ENCODE measurements at places on chromosomes 13 and 19.

GRCh38 chr13:33869005-33869404 lies 51.1 kb downstream of the RFC3 start:
- no peak for DNase-seq

- no peak for DNase-seq
These were observed 232.9 kb downstream of the LHFPL6 start for GRCh38 chr13:39370048-39370447.

DNA sequence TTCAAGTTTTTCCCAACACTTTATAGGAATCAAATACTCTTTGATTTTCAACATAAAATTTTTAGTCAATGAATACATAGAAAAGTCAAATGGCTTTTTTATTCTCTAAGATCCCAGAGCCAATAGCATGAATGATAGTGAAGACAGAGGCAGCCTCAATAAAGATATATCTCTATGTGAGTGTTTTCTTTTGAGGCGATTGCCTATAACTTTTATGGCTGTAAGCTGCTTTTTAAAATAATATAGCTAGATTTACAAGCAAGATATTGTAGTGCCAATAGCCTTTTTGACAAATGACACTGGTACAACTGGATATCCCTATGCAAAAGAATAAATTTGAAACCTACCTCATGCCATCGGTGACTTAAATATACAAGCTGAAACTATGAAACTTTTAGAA lies 1705.2 kb upstream of the PCDH20 start:
- no peak for DNase-seq

DNA sequence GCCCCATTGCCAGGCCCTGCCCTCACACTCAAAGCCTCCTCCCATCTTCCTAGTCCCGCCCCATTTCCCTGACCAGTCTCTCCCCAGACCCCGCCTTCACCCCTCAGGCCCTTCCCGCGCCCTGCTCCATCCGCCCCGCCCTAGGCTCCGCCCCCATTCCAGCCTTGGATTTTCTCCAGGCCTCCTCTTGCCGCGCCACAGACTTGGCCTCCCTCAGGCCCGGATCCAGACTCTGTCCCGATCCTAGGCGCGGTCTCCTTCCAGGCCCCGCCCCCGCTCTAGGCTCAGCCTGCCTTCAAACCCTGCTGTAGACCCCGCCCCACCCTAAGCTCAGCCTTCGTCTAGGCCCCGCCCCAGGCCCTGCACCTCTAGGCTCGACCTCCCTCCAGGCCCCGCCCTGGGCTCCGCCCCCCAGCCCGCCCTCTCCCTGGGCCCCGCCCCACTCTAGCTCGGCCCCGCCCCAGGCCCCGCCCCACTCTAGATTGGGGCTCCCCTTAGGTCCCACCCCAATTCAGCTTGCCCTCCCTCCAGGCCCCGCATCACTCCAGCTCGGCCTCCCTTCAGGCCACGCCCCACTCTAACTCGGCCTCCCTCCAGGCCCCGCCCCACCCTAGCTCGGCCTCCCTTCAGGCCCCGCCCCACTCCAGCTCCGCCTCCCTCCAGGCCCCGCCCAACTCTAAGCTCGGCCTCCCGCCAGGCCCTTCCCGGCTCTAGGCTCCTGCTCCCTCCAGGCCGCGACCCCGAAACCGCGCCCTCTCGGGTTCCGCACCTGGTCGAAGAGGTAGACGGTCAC lies 18.5 kb downstream of the LMTK3 start:
- DNase-seq: peak; percentile 76

- DNase-seq: no peak
These were observed 35.1 kb upstream of the FBXL3 start for GRCh38 chr13:77062097-77062496.

GRCh38 chr13:38566023-38566422 lies 120.9 kb upstream of the FREM2 start:
- no peak for DNase-seq

DNA sequence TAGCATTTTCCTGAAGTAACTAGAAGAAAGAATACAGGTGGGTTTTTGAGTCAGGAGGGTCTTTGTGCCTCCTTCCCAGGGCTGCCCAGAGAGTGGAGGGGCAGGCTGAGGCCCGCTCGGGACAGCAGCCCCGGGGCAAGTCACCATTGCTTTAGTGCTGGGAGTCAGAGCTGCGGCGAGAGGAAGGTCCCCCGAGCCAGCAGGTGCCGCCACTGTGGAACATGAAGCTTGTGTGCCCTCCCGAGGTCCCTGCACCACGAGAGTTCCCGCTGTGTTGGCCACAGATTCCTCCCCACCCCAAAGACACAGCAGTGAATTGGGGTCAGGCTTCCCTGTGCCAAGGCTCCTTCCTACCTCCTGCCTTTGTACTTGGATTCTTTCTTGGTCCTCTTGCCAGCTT lies 50.9 kb upstream of the TEX29 start:
- DNase-seq: no peak

- DNase-seq: peak; percentile 46
These were observed 15.0 kb upstream of the SLC35E1 start for GRCh38 chr19:16586991-16587832.

DNA sequence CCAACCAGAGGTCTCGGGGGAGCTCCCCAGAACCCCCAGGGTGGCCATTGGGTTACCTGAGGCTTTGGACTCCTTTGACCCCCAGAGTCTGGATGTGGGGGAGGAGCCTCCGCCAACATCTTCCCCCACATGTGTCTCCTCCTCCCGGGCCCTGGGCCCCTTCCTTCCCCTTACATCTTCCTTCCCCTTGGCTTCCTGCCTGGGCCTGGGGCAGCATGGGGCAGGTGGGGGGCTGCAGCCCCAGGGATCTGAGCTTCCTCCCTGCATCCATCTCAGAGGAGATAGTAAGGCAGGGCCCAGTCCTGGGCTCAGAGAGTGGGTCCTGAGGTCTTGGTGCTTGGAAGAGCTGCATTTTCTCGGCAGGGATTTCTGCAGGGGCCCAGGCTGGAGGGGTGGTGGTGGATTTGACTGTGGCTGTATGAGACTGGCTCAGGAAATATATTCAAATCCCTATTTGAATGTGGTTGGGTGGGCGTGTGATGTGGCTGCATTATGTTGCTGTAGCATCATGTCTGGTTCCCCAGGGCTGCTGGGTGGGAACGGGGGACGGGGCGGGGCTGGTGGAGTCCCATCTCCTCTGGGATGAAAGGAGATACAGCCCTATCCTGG lies 919 bp downstream of the VAV1 start:
- DNase-seq: no peak

DNA sequence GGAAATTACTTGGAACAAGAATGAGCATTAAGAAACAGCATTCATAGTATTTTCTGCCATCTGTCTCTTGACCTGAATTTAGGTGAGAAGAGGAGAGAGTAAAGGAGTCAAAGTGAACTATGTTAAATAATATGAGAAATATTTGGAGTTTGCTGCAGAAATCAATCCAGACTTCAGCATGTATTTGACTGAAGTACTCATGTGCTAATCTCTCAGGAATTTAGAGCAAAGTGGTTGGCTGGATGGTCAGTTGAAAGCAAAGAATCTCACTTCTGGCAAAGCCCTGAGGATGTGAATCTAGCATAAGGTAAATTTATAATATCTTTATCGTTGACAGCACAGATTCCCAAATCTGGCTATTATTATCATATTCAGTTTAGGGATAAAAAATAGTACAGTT lies 394.3 kb downstream of the PCDH17 start:
- DNase-seq: no peak

DNA sequence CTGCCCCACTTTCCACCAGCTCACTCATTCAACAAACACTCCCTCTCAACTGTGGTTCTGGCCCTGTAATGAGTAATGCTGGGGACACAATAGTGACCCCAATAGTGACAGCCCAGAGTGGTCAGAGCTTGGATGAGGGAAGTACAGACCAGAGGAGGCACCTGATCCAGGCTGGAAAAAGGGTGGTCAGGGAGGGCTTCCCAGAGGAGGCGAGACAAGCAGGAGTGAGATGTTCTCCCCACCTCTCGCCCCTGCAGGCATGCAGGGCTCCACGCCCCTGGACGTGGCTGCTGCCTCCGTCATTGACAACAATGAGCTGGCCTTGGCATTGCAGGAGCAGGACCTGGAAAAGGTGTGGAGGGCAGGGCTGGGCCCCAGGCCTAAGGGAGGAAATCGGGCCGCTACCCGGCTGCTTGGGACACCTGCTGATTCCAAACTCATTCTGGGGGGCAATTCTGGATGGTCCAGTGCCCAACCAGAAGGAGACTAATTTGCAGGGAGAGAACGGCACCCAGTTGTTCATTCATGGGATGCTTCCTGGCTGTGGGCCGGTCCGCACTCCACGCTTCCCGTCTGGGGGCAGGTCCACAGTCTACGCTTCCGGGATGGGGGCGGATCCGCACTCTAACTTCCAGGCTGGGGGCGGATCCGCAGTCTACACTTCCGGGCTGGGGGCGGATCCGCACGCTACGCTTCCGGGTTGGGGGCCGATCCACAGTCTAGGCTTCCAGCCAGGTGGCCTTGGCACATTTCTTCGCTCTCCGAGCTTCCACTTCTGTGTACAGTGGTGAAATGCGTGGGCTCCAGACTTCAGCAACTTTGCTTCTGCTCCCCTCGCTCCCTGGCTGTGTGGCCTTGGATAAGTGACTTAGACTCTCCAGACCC lies 63.4 kb downstream of the RYR1 start:
- DNase-seq: no peak

GRCh38 chr13:48508011-48508410 lies 24.9 kb downstream of the RCBTB2 start:
- DNase-seq: no peak

GRCh38 chr13:107208889-107209288 lies 641.0 kb upstream of the ARGLU1 start:
- no peak for DNase-seq

GRCh38 chr13:84377106-84377505 lies 494.8 kb upstream of the SLITRK1 start:
- no peak for DNase-seq

DNA sequence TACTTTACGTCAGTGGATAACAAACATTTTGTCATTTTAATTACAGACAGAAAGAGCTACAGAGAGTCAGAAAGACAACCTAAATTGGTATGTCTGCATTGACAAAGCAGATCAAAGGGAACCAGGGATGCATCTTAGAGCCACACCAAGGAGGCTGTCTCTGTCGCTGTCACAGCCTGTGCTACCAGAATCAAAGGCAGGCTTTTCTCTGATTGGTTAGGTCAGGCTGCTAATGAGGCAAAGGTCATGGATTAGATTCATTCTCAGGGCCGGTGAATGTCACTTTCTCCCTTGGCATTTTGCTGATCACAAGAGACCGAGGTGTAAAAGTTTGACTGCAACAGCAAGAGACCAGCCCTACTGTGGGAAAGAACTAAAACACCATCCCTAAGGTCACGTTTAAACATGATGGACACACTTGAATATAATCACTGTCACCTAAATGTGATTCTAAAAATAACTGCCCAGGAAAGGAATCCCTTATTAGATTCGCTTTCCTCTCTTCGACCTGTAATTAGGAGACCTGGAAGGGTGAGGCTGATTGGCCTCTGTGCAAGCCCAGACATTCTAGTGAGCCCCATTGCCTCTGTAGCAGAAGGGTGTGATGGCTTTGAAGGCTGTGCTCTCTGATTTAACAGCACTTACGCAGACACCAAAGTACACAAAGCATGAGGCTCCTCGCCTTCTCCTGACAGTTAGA lies 314.4 kb upstream of the NBEA start:
- DNase-seq: no peak

GRCh38 chr13:45178349-45179162 lies 22.3 kb downstream of the KCTD4 start:
- DNase-seq: no peak

GRCh38 chr13:80196756-80197155 lies 144.2 kb downstream of the SPRY2 start:
- no peak for DNase-seq

- DNase-seq: no peak
These were observed 5.4 kb downstream of the MED25 start for GRCh38 chr19:49823472-49823871.

- DNase-seq: no peak
These were observed 11.3 kb downstream of the STARD13 start for GRCh38 chr13:33274264-33274663.

- DNase-seq: no peak
These were observed at the start of gene SIGLEC10 for GRCh38 chr19:51417107-51417809. SIGLEC10 (minus strand) TSS chr19:51417642; CDS start chr19:51417581, 61 bp downstream.

GRCh38 chr13:93635616-93636032 lies 409.0 kb downstream of the GPC6 start:
- no peak for DNase-seq

GRCh38 chr19:18764591-18765051 lies 26.5 kb downstream of the COMP start:
- no peak for DNase-seq

- DNase-seq: no peak
These were observed 71.1 kb downstream of the PDS5B start for GRCh38 chr13:32657309-32657708.

DNA sequence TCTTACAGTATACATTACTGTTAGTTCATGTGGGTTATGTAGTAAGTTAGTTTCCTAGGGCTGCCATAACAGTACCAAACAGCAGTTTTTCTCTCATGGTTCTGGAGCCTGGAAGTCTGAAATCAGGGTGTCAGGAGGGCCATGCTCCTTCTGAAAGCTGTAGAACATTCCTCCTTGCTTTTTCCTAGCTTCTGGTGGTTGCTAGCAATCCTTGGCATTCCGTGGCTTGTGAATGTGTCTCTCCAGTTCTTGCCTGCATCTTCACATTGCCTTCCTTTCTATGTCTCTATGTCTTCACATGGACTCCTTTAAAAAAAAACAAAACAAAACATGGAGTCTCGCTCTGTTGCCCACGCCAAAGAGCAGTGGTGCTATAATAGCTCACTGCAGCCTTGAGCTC lies 95.4 kb downstream of the WDFY2 start:
- no peak for DNase-seq

GRCh38 chr13:24328145-24328544 lies 18.8 kb downstream of the C1QTNF9 start:
- DNase-seq: no peak

DNA sequence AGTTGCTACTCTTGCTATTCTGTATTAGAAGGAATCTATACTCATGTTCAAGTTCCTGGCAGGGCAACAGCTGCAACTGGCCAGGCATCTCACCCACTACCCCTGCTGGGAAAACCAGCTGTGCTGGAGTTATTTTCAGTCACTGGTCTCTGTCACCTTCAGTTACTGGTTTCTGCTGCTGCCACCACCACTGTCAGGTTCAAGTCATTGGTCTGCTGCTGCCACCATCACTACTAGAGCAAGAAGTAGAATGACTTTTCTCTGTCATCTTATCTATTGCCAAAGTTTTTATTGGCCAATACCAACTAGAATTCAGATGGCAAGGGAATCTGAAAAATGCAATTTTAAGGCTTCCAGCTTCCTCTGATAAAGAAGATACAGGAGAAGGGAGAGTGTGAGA lies 1615.2 kb downstream of the OLFM4 start:
- no peak for DNase-seq

DNA sequence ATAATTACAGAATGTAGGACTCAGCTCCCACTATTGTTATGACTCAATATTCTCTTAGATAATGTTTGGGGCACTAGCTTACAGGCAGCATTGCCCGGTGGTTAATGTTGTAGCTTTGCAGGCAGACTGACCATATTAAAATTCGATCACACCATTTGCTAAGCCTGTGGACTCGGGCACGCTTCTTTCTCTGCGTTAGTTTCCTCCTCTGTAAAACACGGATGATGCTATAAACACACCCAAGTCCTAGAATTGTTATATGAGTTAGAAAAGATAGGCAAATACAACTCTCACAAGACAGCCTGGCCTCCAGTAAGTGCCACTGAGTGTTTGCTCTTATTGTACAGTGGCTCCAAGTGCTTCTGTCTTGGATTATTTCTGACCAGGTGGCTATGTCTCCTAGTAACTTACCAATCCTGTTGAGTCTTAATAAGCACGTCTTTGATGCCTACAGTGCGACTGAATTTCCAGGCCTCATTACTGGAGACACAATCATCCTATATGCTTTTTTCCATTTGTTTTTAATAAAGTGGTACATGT lies 50.0 kb upstream of the ALOX5AP start:
- DNase-seq: no peak

GRCh38 chr19:1084024-1084868 lies 10.9 kb downstream of the POLR2E start:
- DNase-seq: peak; percentile 17

- no peak for DNase-seq
These were observed 446.9 kb downstream of the COG6 start for GRCh38 chr13:40102360-40102727.

All from effector memory CD8-positive, alpha-beta T cell (primary cell).